ENCODE measurements at places on chromosomes 4 and X. TPM values are rescaled to one million over a fixed set of nuclear protein-coding genes. Genes with fewer than 3 reads are reported as not detected.

DNA sequence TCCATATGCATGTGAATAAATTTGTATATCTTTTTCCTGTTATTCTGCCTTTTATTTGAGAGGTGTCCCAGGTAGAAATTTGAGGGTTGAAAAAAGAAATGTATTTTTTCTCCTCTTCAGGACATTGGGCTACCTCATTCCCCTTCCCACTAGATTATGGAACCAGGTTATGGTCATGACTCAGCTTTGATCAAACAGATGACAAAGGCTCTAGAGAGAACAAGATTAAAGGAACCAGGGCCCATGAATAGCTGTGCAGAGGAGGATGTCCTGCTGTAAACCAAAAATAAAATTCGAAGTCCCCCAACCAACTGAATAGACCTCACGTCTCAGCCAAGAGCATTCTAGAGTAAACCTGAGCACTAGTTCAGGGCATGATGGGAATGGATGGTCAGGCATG lies 313.2 kb downstream of the RAPGEF2 start:
- DNase-seq = peak; percentile 59

The PNMA6A gene
- total RNA-seq = not detected

The RAB41 gene
- not detected for total RNA-seq

The AFM gene
- total RNA-seq = not detected

The DMRTC1 gene
- total RNA-seq = not detected

- DNase-seq = no peak
These were observed 199.9 kb downstream of the SHOX start for GRCh38 chrX:830532-830931.

The CXCL1 gene
- total RNA-seq = 5.7 TPM

The LINC00632 gene
- 22.6 TPM for total RNA-seq

The IQCM gene
- total RNA-seq = not detected

The TXK gene
- 0.69 TPM for total RNA-seq

The GC gene
- not detected for total RNA-seq

DNA sequence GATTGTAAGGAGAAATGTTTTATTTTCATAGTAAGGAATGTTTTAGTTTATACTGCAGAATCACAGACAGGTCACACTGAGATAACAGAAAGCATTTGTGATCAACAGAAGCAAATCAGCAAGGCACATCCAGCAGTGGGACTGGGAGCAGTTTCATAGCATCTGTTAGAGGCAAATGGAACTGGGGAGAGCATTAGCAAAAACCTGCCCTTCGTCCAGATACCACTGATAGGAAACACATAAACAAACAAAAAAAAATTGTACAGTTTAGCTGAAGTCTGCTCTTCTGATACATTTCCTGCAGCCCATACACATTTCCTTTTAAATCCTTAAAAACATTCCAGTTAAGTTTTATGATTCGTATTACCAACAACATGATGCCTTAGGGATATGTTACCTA lies 374.3 kb downstream of the PCDH7 start:
- DNase-seq = no peak

The SYTL4 gene
- total RNA-seq = 9.1 TPM

The HS3ST1 gene
- total RNA-seq = not detected

GRCh38 chr4:78205591-78205990 lies 148.5 kb downstream of the FRAS1 start:
- DNase-seq = no peak

DNA sequence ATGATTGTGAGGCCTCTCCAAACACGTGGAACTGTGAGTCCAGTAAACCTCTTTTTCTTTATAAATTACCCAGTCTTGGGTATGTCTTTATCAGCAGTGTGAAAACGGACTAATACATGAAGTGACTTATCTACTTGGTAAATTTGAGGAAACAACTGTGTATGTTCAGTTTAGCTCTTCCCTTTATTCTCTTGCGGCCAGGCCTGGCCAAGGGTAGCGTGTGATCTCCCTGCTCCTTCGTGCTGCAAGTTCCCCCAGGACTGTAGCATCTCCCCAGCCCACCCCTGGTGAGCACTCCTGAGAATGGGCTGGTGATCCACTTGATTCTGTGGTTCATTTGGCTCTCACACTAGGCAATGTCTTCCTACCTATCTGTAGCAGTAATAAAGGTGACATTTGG lies 53.2 kb upstream of the CHRNA9 start:
- no peak for DNase-seq

DNA sequence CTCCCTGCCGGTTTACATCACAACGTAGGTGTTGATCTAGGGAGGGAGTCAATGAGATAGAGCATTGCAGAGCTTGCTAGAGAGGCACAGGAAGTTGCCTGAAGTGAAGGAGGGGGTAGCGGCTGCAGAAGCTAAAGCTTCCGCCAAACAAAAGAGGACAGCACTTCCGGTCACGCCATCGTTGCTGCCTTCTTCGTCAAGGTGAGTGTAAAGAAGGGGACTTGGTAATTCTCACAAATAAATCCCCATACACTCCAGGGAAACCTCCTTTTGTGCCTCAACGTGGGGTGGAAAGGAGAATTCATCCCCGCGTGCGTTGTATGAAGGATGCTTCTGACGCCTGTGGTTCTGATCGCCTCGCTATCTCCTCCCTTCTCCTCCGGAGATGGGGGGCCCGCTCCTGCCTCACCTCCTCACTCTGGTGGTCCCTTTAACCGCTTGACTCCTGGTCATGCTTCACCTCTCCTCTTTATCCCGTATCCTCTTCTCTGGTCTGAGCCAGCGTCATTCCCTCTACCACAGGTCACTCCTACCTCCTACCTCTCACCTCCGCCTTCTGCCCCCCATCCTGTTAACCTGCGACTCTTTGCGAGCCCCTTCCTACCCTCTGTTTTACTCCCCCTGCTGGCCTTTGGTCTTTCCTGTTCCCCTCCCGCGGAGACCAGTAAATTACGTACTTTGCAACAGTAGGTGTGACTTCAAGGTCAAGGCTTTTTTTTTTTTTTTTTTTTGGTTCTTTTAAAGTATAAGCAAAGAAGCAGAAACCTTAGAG lies 59.9 kb downstream of the GSPT2 start:
- DNase-seq = peak; percentile 69

The NPNT gene
- 0.07 TPM for total RNA-seq

- DNase-seq = no peak
These were observed 1520.1 kb downstream of the PCDH18 start for GRCh38 chr4:136012220-136012619.

The FAM9B gene
- not detected for total RNA-seq

Data from M059J (cell line).